ENCODE measurements at places on chromosomes 7 and 10. TPM values are rescaled to one million over a fixed set of nuclear protein-coding genes. Genes with fewer than 3 reads are reported as not detected.

The ATOH7 gene
- total RNA-seq, result not detected

The MKLN1 gene
- total RNA-seq, result 34.0 TPM

The NKX6-2 gene
- total RNA-seq, result not detected

The ANK3 gene
- total RNA-seq, result 27.9 TPM

The ATP6V0A4 gene
- total RNA-seq, result not detected

The COL1A2 gene
- 10.2 TPM for total RNA-seq

The PCGF5 gene
- total RNA-seq, result 51.7 TPM

The MUC3A gene
- total RNA-seq, result not detected

The CALCR gene
- total RNA-seq, result not detected

The C10orf71 gene
- total RNA-seq, result not detected

The TUBB8 gene
- total RNA-seq, result not detected

The HMX3 gene
- total RNA-seq, result not detected

The DNAH11 gene
- total RNA-seq, result 1.7 TPM

The CASP7 gene
- 20.7 TPM for total RNA-seq

The ZCWPW1 gene
- total RNA-seq, result 2.0 TPM

The CYP2C19 gene
- not detected for total RNA-seq

The SORCS1 gene
- total RNA-seq, result not detected

The SCD gene
- total RNA-seq, result 194 TPM

The NEUROG3 gene
- not detected for total RNA-seq
